ENCODE measurements at places on chromosomes 5 and 9.

- no peak for DNase-seq
These were observed 60.9 kb upstream of the IL17B start for GRCh38 chr5:149439899-149440542.

- DNase-seq, result no peak
These were observed 810.8 kb downstream of the TLE1 start for GRCh38 chr9:80878556-80878955.

DNA sequence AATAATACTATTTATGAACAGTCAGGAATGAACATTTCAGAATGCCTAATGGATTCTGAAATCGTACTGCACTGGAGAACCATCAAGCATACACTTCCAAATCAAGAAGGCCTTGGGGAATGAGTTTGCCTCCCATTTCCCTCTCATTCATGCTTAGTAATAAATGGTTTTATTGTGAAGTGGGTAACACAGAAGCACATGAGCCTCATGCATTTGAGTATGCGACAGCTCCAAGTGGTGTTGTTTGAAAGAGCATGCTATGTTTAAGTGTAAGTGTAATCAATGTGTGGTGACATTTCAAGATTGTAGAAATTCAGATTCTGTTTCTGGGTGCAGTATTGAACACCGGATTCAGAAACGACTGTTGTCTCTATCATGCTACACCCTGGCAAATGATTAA is 60.0 kb downstream of the SGCD start:
- DNase-seq, result no peak

- no peak for DNase-seq
These were observed at the start of gene GDA for GRCh38 chr9:72149231-72149975. GDA (plus strand) TSS chr9:72149440; CDS start chr9:72149560, 120 bp downstream.

DNA sequence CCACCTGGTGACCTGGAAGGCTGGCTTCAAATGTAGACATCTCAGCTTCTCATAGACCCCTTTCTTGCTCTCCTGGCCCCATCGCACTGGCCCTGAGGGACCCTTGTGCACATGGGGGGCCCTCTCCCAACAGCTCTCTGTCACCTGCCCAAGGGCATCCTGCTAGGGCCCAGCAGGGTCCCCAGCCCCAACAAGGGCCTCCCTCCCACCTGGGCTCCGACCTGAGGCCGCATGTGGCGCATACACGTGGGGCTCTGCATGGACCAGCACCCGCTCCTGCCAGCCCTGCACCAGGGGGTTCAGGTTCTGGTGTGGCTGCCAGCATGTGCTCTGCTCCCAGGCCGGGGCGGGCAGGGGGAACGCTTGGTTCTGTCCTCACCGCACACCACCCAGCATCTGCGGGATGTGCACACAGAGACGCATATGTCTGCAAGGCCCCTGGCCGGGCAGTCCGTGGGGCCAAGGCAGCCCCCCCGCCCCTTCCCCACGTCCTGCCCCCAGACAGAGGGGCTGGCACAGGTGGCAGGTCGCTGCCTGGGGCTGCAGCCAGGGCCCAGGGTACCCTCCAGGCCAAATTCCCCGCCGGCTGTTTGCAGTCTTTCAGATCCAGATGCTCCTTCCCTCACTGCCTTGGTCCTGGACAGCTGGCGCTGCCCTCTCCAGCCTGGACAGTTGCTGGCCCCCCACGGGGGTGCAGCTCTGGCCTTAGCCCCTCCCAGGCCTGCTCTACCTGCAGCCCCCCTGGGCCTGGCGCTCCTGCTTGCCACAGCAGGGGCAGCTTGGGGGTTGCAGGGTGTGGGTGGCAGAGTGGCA is 17.9 kb upstream of the NRARP start:
- no peak for DNase-seq

DNA sequence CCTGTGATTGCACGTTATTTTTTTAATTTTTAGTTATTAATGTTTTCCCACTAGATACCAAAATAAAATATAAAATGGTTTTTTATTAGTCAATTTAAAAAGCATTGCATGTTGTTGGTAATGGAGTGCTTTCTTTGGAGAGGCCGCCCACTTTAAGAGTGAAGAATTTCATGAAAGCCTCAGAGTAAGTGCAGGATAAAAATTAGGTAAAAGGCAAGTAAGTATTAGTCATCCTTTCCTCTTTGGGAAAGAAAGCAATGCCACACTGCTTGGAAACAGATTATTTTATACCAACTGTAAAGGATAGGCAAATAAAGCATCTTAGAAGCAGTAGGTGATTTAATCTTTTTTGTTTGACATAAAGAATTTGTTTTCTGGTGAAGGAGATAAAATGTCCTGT is 62.9 kb downstream of the HSD17B4 start:
- no peak for DNase-seq

DNA sequence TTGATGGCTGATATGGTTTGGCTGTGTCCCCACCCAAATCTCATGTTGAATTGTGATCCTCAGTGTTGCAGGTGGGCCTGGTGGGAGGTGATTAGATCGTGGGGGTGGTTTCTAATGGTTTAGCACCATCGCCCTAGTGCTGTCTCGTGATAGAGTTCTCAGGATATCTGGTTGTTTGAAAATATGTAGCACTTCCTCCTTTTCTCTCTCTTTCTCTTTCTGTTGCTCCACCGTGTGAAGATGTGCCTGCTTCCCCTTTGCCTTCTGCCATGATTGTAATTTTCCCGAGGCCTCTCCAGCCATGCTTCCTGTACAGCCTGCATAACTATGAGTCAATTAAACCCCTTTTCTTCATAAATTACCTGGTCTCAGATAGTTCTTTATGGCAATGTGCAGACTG is 111.6 kb downstream of the SREK1 start:
- no peak for DNase-seq

DNA sequence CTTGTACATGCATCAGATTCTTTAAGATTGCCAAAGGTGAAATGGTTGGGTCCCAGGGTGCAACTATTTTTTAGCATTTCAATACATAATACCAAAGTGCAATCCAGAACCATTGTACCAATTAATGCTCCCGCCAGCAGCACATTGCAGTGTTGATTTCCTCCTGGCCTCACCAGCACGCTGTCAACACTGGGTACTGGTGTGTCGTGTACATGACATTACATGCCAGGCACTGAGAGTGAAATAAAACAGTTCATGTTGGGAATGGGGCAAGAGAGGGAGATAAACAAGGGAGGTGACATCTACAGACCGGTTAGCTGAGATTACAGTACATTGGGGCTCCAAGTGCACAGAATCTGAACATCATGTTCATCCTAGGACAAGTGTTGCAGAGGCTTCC is 37.8 kb downstream of the HMGCS1 start:
- no peak for DNase-seq

- DNase-seq, result no peak
These were observed 33.5 kb downstream of the CNOT6 start for GRCh38 chr5:180527659-180528058.

GRCh38 chr5:84724683-84725082 is 340.0 kb upstream of the EDIL3 start:
- DNase-seq, result no peak

GRCh38 chr9:92294297-92294676 is 790 bp upstream of the IARS1 start:
- DNase-seq, result no peak
